HFFc6 (cell line): ENCODE measurements at places on chromosomes 1 and 21. TPM values are rescaled to one million over a fixed set of nuclear protein-coding genes. Genes with fewer than 3 reads are reported as not detected.

LEPR gene
- total RNA-seq, result 17.3 to 26.6 TPM (median 18.7 TPM) in 3 replicates

GRCh38 chr1:185627761-185628501 lies 106.3 kb upstream of the HMCN1 start:
- DNase-seq, result no peak

DNA sequence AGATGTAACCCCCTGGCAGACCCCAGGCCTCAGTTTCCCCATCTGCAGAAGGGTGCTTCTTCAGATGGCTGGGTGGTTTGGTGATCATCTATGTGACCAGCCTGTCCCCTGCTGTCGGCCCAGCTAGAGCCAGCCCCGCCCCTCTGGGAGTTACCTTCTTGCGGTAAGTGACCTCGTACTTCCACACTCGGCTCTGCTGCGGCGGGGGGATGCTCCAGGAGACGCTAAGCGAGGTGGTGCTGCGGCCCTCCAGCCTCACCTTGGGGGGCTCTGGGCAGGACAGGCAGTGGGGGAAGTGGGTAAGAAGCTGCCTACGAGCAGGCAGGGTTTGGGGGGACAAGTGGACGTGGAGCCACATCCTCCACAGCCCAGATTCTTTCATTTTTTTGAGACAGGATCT lies 20.4 kb downstream of the EPHA2 start:
- no peak for DNase-seq

DNA sequence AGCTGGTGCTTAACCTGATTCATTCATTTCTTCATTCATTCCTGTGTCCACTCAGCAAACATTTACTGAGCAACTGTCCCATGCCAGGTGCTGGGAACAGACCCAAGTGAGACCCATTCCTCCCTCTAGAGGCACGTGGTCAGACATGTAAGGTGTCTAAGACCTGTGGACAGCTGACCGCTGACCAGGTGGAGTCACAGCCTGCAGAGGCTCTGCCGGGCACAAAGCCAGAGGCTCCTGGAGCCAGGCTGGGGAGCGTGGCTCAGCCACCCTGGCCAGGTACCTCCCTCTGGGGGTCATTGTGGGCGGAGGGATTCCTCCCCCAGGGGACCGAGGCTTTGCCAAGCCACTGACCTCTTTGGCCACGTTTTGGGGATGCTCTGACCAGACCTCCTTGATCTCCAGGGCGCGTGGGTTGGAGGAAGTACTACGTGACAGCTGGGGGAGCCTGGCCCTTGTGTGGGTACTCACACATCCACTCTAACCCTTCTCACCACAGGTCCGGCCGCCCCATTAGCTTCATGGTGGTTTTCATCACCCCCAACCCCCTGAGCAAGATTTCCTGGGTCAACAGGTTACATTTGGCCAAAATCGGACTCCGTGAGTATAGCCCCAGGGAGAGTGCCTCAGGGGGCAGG lies 100.3 kb downstream of the ARHGEF10L start:
- DNase-seq, result no peak

LAD1 gene
- not detected in 3 replicates for total RNA-seq

GRCh38 chr1:41277371-41277975 lies 35.4 kb upstream of the SCMH1 start:
- DNase-seq, result no peak

CHD1L gene
- total RNA-seq, result 37.0 to 41.5 TPM (median 38.3 TPM) in 3 replicates

GRCh38 chr1:42479621-42480020 lies 16.5 kb downstream of the CCDC30 start:
- DNase-seq, result peak; percentile 7

- no peak for DNase-seq
Measured at GRCh38 chr1:113940365-113941244, 11.5 kb downstream of the HIPK1 start.

- DNase-seq, result no peak
Measured at GRCh38 chr1:211349741-211350140, 23.1 kb downstream of the TRAF5 start.

GRCh38 chr1:155241069-155241679 lies 14.1 kb downstream of the ENTREP3 start:
- peak; percentile 86 for DNase-seq

GRCh38 chr1:904310-904950 lies 19.3 kb upstream of the SAMD11 start:
- peak; percentile 77 for DNase-seq

GRCh38 chr1:26851106-26851684 lies 11.8 kb upstream of the SFN start:
- DNase-seq, result no peak

DCDC2B gene
- total RNA-seq, result not detected in 3 replicates

GRCh38 chr1:13737398-13737797 lies 37.4 kb downstream of the PRDM2 start:
- no peak for DNase-seq

DNA sequence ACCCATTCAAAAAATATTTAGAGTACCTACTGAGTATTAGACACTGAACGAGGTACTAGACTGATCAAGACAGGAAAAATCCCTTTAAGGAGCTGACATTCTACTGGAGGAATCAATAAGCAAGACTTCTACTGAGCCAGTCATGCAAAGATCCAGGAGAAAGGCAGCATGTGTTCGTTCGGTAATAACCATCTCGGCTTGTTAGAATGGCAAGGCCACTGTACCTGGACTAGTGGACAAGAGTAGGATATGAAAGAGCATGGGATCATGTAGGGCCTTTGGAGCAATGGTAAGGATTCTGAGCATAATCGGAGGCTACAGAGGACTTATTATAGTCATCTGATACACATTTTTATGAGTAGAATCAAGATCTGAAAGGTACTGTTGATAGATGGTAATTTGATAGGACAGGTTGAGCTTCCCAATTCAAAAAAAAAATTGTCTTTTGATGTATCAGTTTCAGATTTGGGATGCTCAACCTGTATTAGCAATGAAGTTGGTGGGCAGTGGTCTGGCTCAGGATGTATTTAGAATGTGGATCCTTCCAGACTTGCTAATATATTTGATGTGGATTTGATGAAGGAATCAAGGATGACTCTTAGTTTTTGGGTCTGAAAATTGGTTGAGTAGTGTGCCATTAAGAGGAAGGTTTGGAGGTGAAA lies 2.3 kb downstream of the COX20 start:
- DNase-seq, result no peak

GJB5 gene
- total RNA-seq, result 0.13 to 0.59 TPM in 2 of 3 replicates, not detected in the other

DNA sequence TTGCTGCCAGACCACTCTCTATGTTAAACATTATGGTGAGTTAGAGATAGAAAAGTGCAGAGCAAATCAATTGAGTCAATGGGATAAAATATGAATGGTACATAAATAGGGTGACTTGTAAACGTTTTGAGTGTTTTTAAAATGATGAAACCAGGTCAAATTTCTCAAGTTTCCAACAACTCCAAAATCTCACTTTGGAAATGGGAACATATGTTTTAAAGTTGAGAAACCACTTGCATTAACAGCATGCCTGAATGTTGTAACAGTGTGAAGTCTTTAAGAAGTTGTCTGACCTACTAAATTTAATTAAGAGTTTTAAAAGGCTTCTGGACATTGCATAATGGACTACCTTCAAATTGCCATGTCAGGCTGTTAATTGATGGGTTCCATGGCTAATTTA lies 33.6 kb upstream of the RAVER2 start:
- DNase-seq, result no peak

C1orf167 gene
- total RNA-seq, result 0.37 TPM in 1 of 3 replicates, not detected in the others

RAB7B gene
- total RNA-seq, result 3.0 and 5.2 TPM in 2 replicates

- DNase-seq, result peak; percentile 34
Measured at GRCh38 chr21:16522548-16522947, 792.8 kb downstream of the USP25 start.

- peak; percentile 78 for DNase-seq
Measured at GRCh38 chr1:58592522-58593134, 15.6 kb upstream of the TACSTD2 start.

CHD5 gene
- total RNA-seq, result 0.23 TPM in 1 of 2 replicates, not detected in the other

CRP gene
- total RNA-seq, result not detected in 2 replicates

SPRR4 gene
- total RNA-seq, result not detected in 2 replicates

DNA sequence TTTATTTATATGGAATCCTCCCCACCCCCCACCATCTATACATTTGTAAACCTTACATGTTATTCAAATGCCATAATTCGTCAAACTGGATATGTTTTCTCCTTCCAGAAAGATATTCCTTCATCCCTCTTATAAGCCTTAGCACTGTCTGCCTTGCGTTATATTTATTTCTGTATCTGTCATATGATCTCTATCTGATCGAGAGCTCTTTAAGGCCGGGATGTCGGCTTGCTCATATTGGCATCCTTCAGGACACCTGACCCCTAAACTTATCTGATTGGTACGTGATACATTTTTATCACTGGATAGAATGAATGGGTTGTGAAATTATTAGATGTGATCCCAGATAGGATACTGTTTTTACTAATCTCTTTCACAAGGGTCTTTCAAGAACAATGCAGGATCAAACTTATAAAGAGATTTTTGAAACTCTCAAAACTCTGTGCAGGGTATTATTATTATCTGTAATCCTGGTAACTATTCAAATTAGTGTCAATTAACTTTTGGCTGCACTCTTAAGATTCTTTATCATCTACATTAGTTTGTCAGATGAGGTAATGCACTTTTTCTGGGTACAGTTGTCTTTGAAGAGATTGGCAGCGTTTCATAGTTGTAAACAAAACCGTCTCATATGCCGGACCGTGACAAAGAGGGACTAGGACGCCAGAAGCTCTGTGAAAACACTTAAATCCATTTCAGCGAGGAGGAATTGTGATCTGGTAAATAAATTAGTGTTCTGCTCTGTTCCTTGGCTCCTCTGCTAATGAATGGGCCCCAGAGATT lies 152.0 kb downstream of the KIF26B start:
- no peak for DNase-seq

LINGO4 gene
- not detected in 3 replicates for total RNA-seq

DNA sequence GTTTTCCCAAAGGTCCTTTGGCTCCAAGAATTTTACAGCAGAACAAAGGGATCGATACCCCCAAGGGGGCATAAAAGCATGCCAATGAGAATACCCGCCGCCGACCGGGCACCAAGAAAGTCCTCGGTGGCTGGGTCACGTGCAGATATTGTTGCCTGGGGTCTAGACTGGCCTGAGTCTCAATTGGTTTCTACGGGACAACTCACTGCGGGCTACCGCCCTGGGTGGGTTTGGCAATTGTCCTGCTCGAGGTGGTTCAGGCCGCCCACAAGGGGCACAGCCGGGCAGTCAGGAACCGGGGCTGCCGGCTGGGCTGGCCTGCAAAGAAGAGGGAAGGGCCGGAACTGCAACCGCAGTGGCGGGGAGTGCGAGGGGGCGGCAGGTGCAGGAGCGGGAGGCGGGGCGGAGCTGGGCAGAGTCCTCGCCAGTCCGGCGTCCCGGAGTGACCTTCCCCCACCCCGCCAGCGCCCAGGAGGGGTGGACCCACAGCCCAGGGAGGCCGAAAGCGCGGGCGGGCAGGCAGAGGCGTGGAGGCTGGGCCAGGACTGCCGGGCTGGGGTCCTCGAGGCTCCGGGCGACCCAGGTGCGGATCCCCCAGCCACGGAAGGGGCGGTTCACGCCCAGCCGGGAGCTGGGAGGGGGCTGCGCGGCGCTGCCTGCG lies 926 bp upstream of the ATP1B1 start:
- DNase-seq, result no peak

UBASH3A gene
- not detected in 3 replicates for total RNA-seq

CNKSR1 gene
- total RNA-seq, result 0.31 to 0.34 TPM (median 0.32 TPM) in 3 replicates

- DNase-seq, result no peak
Measured at GRCh38 chr1:221648201-221648600, 93.7 kb downstream of the DUSP10 start.

IQGAP3 gene
- 13.9 to 31.0 TPM (median 25.6 TPM) in 3 replicates for total RNA-seq

DNA sequence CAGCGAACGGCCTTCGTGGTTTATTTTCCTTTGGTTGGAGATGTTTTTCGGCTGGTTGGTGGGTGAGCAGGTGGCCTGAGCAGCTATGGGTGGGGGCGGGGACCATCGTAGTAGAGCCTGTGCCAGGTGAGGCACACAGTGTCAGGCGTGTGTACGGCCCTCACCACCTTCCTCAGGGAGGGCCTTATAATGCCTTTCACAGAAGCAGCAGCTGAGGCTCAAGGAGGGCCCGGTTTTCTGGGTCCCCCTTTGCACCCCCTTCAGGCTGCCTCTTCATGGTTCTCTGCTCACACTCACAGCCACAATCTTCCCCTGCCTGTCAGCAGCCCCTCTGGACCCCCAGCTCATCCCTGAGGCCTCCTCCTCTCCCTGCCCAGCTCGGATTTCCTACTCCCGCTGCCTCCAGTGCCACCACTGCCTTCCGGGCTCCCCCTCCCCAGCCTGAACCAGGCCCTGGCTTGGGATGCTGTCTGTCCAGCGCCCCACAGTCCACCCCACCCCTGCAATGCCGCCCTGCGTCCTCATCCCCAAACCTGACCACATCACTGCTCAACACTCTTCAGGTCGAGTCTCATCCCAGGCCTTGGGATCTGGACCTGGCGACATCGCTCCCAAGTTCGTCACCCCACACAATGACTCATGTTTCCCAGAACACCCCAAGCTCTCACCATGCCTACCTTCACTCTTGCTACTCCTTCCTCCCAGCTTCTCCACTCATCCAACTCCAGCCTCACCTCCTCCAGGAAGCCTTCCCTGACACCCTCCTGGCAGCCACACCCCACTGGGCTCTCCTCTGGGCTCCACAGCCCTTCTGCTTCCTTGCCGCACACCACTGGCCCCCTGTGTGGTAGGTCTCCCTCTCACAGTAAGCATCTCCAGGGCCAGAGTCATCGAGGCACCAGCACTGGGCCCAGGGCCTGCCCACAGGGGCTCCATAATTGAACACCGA lies 53.9 kb downstream of the DMRTB1 start:
- DNase-seq, result no peak

RAD54L gene
- total RNA-seq, result 3.8 to 11.2 TPM (median 9.5 TPM) in 3 replicates

BCAN gene
- not detected in 3 replicates for total RNA-seq

DNA sequence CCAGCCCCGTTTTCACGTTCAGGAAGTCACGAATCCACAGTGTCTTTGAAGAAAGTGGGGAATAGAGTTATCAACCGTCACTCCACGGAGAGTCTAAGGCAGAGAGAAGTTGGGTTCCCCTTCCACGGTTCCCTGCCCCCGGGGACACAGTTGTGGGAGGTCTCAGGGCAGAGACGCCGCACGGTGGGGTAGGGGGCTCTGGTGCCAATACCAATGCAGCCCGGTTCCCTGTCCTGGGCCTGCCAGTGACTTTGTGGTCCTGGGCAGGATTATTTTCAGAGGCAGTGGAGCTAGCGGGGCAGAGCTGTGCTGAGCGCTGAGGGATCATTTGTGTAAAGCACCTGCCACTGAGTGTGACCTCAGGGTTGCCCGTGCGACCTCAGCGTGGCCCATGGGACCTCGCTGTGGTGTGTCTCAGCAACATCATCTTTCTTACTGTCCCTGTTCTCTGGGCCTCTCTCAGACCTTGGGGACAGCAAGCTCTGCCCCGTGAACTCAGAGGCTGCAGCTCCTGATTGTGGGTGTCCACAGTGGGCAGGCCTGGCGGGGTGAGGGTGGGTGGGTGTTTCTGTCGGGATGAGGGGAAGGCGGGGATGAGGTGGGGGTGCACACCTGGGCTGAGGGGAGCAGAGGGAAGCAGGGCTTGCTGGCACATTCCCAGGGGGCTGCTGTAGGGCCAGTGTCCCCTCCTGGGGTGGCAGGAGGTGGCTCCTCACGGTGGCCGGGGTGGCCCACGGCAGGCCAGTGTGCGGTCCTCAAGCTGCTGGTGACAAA lies 65.2 kb downstream of the AGPAT3 start:
- no peak for DNase-seq

GRCh38 chr1:94322696-94323095 lies 85.3 kb upstream of the ARHGAP29 start:
- DNase-seq, result no peak

SLC37A1 gene
- total RNA-seq, result not detected in 3 replicates

CFHR2 gene
- not detected in 3 replicates for total RNA-seq
